ENCODE measurements at places on chromosomes 5 and 9. TPM values are rescaled to one million over a fixed set of nuclear protein-coding genes. Genes with fewer than 3 reads are reported as not detected.

FCN2 gene
- 1.9 TPM for total RNA-seq

GRCh38 chr5:173648308-173648866 is 31.9 kb upstream of the BOD1 start:
- DNase-seq: no peak
- H3K27me3 ChIP-seq: no peaks in the 10 kb centered on the region
- H3K4me1 ChIP-seq: peaks cover 10% of the 10 kb centered on the region
- H3K27ac ChIP-seq: no peak overlapping the region
- no peak overlapping the region for H3K4me3 ChIP-seq

- H3K4me1 ChIP-seq: peaks cover 24% of the 10 kb centered on the region
- H3K27me3 ChIP-seq: no peaks in the 10 kb centered on the region
- DNase-seq: no peak
- H3K27ac ChIP-seq: peak overlapping the region; percentile 86
- H3K36me3 ChIP-seq: peaks cover 40% of the 10 kb centered on the region
- peak overlapping the region; percentile 63 for H3K4me3 ChIP-seq
These were observed 1.1 kb downstream of the POLR1E start for GRCh38 chr9:37486616-37487548.

GRCh38 chr9:10255758-10256157 is 357.0 kb downstream of the PTPRD start:
- H3K27ac ChIP-seq: no peak overlapping the region
- H3K4me3 ChIP-seq: no peak overlapping the region
- no peaks in the 10 kb centered on the region for H3K36me3 ChIP-seq
- no peaks in the 10 kb centered on the region for H3K27me3 ChIP-seq
- no peak for DNase-seq

DNA sequence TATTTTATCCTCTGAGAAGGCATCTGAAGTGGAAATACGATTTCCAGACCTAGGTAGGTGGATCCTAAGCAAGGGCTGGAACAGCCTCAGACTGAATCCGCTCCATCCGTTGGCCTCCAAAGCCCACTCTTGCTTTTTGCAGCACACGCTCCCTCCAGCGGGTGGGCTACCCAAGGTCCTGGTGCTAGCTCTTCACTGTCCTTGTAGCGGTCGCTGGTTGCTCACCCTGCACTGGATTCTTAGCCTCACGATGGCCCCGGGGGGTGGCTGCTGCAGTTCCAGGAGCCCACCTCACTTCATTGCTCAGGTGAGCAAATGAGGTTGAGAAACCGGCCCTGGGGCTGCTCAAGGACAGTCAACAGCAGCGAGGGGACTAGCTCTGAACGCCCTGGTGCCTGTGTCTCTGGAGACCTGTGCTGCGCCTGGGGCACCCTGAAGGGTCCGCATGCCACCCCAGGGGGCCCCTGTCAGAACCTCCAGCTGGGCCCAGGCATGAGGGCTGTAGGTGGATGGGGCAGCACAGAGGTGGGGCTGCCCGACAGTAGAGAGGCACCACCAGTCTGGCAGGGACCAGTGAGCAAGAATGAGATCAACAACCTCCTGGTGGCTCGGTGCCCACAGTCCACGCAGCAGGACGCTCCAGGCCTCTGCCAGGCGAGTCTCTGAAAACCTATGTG is 4.3 kb downstream of the MGAT4B start:
- no peak overlapping the region for H3K4me3 ChIP-seq
- no peak for DNase-seq
- H3K27me3 ChIP-seq: no peaks in the 10 kb centered on the region

RPP25L gene
- total RNA-seq: 45.6 TPM

GRCh38 chr5:132510076-132510475 is 19.5 kb upstream of the IRF1 start:
- no peaks in the 10 kb centered on the region for H3K36me3 ChIP-seq
- H3K27me3 ChIP-seq: no peaks in the 10 kb centered on the region

CAVIN4 gene
- not detected for total RNA-seq

GRCh38 chr5:142364251-142365145 is 39.7 kb upstream of the SPRY4 start:
- peak overlapping the region; percentile 9 for H3K27ac ChIP-seq
- no peaks in the 10 kb centered on the region for H3K36me3 ChIP-seq
- H3K4me1 ChIP-seq: peaks cover 9% of the 10 kb centered on the region
- H3K27me3 ChIP-seq: no peaks in the 10 kb centered on the region

TAF11L5 gene
- total RNA-seq: not detected

DNA sequence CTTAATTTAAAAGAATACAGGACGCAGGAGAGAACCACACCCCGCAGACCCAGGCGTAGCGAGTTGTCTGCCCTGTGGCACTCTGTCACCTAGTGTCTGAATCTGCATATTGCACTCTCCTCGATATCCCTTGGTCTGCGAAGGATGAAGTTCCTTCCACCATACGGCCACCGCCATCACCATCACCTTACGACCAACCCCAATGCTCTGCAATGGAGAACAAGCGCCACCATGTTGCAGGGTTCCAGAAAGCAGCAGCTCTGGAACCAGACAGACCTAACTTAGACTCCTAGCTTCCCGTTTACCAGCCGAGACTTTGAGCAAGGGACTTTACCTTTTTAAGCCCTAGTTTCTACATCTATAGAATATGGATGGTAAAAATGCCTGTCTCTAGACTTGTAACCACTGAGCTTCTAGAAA is 77.4 kb upstream of the DMRT1 start:
- H3K27me3 ChIP-seq: no peaks in the 10 kb centered on the region
- peak overlapping the region; percentile 11 for H3K4me3 ChIP-seq
- no peak overlapping the region for H3K27ac ChIP-seq
- H3K36me3 ChIP-seq: no peaks in the 10 kb centered on the region
- DNase-seq: peak; percentile 75

FOXD4L5 gene
- total RNA-seq: not detected

DNA sequence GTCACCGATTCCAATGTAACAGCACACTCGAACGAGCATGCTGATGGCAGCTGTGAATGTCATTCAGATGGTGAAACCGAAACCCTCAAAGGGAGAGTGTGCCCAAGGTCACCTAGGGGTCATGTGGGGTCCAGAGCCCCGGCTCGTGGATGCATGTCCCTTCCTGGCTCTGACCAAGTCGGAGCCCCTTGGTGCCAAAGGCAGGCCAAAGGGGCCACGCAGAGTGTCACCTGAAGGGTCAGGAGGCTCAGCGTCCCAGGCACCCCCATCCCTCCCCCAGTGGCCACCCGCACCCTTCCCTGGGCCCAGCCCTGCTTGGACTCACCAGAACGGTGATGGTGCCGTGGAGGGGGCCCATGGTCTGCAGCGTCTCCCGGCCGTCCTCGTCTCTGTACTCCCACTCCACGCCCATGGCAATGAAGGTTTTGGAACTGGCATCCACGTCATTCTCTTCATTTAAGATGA is 69.5 kb downstream of the ZNF354C start:
- no peak overlapping the region for H3K4me3 ChIP-seq
- no peaks in the 10 kb centered on the region for H3K4me1 ChIP-seq
- no peak for DNase-seq
- peaks cover 81% of the 10 kb centered on the region for H3K36me3 ChIP-seq
- H3K27ac ChIP-seq: no peak overlapping the region

SPINK13 gene
- total RNA-seq: not detected

PPIC gene
- 14.1 TPM for total RNA-seq

DNA sequence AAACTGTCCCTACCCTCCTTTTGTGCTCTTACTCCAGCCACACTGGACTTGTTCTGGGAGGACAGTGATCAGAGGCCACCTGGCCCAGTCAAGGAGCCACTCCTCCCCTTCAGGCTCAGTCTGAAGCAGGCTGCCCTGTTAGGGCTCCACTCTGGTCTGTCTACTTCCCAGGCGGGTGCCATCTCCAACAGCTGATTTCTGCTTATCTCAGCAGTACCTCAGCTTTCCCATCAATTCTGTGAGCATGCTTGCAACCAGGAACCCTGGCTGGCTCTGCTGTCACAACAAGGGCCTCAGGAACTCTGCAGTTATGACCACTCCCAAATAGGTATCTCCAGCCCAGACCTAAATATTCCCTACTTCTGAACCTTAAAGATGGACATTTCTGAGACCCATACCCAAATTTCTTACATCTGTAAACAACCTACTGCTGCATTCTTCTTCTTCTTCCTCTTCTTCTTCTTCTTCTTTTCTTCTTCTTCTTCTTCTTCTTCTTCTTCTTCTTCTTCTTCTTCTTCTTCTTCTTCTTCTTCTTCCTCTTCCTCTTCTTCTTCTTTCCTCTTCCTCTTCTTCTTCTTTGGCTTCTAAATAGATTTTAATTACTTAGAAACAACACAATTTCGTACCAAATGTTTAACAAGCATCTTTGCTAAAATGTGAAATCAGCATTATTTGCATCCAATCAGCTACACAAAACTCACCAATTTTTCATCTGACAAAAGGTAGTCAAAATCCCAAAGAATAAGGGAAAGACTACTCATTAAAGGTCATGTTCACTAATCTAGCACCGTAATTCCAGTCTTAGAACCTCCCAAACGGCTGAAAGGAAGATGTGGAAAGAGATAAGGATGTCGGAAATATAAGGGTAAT is 13.6 kb upstream of the SLC22A4 start:
- no peaks in the 10 kb centered on the region for H3K36me3 ChIP-seq
- H3K27me3 ChIP-seq: no peaks in the 10 kb centered on the region
- DNase-seq: no peak
- no peak overlapping the region for H3K27ac ChIP-seq
- H3K4me3 ChIP-seq: no peak overlapping the region
- no peaks in the 10 kb centered on the region for H3K4me1 ChIP-seq

NEUROG1 gene
- not detected for total RNA-seq

GRCh38 chr9:120912958-120913646 is 13.5 kb downstream of the TRAF1 start:
- peaks cover 51% of the 10 kb centered on the region for H3K36me3 ChIP-seq
- H3K27me3 ChIP-seq: no peaks in the 10 kb centered on the region
- peak overlapping the region; percentile 43 for H3K27ac ChIP-seq

SYNPO gene
- 71.5 TPM for total RNA-seq

Data from tibial nerve (tissue), 4 donors.